ENCODE measurements at places on chromosomes 12 and 14.
A peak's percentile ranks its signal among the peaks of the same experiment; 100 is the strongest.

- no peak for DNase-seq
Measured at GRCh38 chr14:58783792-58784511, 146.2 kb downstream of the DACT1 start.

DNA sequence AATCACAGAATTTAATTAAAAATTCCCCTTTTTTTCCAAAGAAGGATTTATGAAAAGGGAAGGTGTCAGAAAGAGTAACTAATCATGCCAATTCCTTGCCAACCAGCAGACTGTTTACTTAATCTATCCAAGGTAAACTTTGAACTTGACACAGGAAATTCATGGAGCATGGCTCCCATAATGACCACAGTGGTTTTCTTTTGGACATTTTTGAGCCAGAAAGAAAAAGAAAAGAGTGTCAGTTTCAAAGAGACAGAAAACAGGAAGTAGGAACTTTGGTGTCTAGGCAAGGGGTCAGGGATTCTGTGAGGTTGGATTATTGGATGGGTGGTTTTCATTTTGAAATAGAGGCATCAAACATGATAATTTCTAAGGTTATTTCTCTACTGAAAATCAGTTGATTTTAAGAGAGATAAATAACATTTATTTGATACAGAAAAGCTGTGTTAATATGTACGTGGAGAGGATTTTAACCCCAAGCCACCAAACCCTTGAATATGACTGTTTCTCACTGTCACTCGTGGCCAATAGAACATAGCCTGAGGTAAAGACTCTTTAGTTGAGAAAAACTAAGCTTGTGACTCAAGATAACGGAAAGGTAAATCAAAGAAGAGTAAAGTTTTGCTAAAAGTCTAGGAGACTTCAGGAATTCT is 196.1 kb downstream of the TTC6 start:
- DNase-seq = no peak

GRCh38 chr12:30108666-30109065 is 324.9 kb upstream of the TMTC1 start:
- no peak for DNase-seq

DNA sequence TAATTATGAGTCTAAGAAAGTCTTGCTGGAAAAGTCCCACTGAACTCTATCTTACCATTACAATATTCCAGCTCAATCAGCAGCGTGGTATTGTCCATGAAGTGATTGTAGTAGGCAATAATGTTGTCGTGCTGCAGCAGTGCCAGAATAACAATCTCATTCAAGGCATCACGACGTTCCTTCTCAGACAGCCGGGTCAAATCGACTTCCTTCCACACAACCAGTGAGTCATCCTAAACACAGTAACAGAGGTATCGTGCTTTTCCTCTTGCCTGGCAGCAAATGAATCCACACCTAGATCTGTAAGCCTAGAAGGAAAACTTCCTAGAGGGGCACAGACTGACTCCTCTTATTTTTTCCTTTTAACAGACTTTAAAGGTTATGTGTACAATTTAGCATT is 2.9 kb downstream of the NEK9 start:
- DNase-seq = peak; percentile 91

- no peak for DNase-seq
Measured at GRCh38 chr14:100201701-100202100, 37.2 kb upstream of the YY1 start.

GRCh38 chr12:1093166-1093751 is 102.2 kb downstream of the ERC1 start:
- peak; percentile 77 for DNase-seq

- peak; percentile 84 for DNase-seq
Measured at GRCh38 chr12:50200552-50201273, 33.5 kb upstream of the CERS5 start.

GRCh38 chr14:94397289-94398181 is 9.1 kb upstream of the SERPINA1 start:
- no peak for DNase-seq

- peak; percentile 86 for DNase-seq
Measured at GRCh38 chr12:113766879-113767878, 198.9 kb downstream of the RBM19 start.

GRCh38 chr14:68951035-68951797 is 27.9 kb downstream of the ACTN1 start:
- DNase-seq = peak; percentile 100

GRCh38 chr14:76872796-76873432 is 46.7 kb downstream of the LRRC74A start:
- peak; percentile 60 for DNase-seq

- DNase-seq = no peak
Measured at GRCh38 chr12:2963154-2963759, 4.1 kb downstream of the TEAD4 start.
